CD4-positive, alpha-beta T cell treated with Interleukin-2 at 100 ng/mL for 4 hours (primary cell): ENCODE measurements at places on chromosomes 11 and 22.

DNA sequence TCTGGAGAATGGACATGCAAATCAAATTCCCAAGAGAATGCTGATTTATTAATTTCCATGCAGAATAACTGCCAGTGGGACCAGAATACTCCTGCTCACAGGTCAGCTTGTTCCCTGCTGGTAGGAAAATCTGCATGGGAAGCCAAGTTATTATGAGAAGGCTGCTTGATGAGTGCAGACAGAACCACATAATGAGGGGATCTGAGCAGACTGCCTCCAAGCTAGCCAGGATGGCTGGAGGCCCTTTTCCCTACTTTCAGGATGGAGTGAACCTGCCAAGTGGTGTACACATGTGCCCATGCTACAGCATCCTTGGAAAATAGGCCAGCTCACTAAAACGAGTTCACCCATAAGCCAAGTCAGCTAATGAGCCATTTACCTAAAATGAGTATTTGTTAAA, 55.2 kb upstream of the ZBED5 start:
- no peak for DNase-seq

GRCh38 chr11:134004496-134005172, 47.9 kb upstream of the IGSF9B start:
- no peak for DNase-seq

DNA sequence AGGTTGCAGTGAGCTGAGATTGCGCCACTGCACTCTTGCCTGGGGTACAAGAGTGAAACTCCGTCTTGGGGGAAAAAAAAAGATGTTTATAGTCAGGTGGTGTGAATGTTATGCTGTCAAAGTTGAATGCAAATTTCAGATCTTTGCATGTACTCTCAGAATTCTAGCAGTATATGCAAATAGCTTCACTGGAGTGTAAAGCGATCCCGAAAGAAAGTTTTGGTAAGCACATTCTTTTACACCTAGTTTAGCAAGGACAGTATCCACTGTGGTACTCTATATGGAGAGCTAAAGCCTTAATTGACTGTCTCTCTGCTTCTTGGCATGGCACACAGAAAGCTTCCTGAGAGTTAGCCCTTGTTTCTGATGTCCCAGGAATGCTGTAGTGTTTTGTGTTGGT, 4.0 kb downstream of the JAM3 start:
- no peak for DNase-seq

- DNase-seq: no peak
Measured at GRCh38 chr22:17984114-17984513, 40.2 kb downstream of the MICAL3 start.

DNA sequence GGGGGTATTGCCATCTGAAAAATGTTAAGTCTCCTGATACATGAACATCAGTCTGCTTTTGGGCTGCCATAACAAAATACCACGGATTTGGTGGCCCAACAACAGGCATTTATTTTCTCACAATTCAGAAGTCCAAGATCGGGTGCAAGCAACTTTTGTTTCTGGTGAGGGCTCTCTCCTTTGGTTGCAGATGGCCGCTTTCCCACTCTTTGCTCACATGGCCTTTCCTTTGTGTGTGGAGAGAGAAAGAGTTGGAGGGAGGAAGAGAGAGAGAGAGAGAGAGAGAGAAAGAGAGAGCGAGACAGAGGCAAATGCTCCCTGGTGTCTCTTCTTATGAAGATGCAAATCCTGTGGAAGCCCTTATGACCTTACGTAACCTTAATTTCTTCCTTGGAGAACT, 2.5 kb upstream of the KRTAP5-2 start:
- DNase-seq: no peak

DNA sequence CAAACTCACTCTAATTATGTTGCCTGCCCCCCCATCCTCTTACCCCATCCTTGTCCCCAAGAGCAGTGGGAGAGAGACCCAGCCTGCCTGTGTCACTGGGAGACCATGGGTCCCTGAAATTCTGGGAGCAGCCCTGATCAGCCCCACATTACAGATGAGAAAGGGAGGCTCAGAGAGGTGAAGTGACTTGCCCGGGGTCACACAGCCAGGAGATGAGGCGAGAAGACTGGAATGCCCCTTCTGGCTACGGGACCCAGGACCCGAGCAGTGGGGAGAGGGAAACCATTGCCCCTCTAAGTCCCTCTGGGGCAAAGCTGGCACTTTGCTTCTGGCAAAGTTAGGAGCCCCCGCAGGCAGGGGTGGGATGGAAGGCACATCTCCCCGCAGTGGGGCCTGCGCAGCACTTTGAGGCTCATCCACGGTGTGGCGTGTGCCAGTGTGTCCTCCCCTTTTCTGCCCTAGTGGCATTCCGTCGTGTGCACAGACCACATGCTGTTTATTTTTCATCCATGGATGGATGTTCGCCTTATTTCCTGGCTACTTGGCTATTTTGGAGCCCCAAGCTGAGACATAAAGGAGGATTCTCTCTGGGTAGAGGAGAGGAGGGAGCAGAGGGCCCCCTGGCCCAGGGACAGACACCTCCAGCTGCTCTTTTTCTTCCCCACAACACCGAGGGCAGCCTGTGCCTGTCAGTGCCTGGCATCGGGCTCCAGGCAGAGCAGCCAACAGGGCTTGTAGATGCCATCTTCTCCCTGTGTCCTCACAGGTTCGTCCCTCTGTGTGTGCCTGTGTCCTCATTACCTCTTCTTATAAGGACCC, 3.7 kb upstream of the FGF3 start:
- no peak for DNase-seq

DNA sequence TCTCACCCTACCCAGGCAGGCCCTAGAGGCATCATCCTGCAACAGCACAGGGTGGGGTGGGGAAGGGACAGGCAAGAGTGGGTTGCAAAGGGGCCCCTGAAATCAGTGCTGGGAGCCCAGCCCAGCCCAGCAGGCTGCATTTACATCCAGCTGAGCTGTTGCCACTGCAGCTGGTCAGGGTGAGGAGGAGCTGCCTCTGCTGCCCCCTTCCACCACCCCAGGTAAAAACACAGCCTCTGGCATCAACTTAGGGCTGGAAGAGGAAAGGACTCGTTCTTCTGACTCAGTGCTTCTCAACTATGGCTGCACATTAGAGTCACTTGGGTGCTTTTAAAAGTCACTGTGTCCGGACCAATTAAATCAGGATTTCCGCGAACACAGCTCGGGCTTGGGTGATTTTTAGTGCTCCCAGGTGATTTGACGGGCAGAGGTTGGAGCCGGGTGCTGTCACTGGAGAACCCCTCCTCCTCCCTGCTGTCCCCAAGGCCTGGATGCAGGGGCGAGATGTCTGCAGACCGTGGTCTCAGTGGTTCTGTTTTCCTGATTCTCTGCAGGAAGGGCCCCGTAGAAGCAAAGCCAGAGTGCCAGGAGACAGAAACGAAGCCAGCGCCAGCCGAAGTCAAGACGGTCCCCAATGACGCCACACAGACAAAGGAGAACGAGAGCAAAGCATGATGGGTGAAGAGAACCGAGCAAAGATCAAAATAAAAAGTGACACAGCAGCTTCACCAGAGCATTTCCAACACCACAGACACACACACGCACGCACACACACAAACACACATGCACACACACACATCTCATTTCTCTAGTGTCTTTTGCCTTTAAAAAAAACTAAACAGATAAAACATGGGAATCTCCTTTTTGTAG, 39.4 kb upstream of the TTC12 start:
- DNase-seq: no peak

DNA sequence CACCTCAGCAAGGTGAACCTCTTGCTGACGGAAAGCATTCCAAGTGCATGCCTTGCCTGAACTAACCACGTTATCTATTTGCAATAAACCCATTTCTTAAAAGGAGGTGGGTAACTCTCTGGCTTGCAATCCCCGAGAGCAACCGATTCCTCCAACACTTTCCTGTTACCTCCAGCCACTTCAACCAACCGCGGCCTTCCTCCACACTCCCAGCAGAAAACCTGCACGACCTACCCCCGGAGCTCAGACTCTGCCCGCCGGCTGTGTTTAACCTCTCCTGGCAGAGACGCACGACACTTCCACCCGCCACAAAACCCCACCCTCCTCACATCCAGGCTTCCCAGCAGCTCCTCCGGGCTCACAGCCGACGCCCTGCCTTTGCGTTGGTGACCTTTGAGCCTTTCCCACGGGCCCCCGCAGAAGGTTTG, 708 bp downstream of the SCO2 start:
- no peak for DNase-seq

GRCh38 chr22:30392661-30393321, 4.0 kb upstream of the SEC14L2 start:
- no peak for DNase-seq

DNA sequence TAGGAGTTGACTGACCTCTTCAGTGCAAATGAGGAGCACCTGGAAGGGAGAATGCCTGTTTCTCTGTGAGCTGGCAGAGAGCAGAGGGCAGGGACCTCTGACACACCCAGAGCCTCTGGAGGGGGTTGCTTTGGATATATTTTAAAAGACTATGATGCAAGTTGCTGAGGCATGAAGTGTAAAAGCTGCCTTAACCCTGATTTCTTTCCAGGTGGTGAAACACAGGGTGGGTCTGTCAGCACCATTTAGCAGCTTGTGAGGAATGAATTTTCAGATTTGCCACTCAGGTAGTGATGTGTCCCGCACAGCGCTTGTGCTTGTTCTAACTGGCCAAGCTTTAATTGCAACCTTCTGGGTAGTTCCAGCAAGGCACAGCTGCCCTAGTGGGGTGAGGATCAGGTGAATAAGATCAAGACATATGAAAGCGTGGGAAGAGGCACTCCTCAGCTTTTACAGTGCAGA, 90.2 kb downstream of the SWAP70 start:
- DNase-seq: no peak

GRCh38 chr11:32435942-32436750, 807 bp upstream of the WT1 start:
- DNase-seq: no peak
